ENCODE measurements at places on chromosomes 7 and 10.

DNA sequence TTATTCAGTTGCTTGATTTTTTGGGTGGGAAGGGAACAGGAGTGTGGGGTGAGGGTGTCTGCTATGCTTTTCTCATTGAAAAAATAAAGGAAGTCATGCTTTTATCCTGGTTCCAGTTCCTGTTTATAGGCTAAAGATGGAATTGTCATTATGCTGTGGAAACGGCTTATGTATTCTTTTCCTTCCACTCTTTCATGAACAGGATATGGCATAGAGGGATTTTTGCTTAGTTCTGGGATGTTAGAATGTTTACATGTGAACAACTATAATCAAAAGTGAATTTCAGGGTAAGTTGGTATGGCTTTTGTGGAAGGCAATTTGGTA lies 35.9 kb upstream of the PTPN12 start:
- no peak for DNase-seq

- DNase-seq: no peak
Measured at GRCh38 chr10:133527771-133528271, 658 bp downstream of the CYP2E1 start.

DNA sequence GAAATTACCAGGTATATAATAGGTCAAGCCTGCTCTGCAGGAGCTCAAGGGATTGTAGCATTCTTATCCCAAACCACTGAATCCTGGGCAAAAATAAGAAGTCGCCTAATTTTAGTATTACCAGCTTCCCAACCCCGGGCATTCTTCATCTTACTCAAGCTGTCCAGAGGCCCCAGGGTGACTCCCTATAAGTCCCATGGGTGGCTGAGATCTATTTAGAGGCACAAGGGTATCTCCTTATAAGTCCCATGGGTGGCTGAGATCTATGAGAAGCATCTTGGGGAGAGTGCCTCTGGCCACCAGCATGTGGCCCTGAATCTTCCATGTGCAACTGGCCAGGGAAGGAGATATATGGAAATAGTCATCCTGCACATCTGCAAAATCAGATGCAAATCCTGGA lies 38.9 kb downstream of the PRSS2 start:
- DNase-seq: no peak

- no peak for DNase-seq
Measured at GRCh38 chr10:130224228-130224627, 88.0 kb downstream of the GLRX3 start.

DNA sequence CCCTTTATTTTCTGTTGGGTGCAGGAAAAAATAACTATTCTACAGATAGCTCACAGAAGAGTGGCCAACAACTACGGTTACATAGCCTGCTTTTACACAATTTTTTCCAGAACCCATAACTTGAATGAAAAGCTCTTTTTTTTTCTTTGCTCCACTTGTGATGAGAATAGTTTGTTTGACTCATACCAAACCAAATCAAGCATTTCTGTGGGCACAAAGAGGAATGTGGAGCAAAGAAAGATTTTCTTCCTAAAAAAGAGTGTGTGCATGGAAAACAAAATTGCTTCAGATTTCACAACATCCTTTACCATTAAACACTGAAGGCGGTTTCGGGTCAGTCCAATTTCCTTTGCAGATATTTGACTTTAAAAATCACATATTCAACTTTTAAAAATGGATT lies 54.8 kb upstream of the RAB11FIP2 start:
- no peak for DNase-seq

GRCh38 chr10:90977162-90977854 lies 56.4 kb upstream of the ANKRD1 start:
- no peak for DNase-seq
